ENCODE measurements at places on chromosomes 6 and 20.

GRCh38 chr6:13383328-13384163 lies 55.2 kb upstream of the TBC1D7 start:
- no peak for DNase-seq

DNA sequence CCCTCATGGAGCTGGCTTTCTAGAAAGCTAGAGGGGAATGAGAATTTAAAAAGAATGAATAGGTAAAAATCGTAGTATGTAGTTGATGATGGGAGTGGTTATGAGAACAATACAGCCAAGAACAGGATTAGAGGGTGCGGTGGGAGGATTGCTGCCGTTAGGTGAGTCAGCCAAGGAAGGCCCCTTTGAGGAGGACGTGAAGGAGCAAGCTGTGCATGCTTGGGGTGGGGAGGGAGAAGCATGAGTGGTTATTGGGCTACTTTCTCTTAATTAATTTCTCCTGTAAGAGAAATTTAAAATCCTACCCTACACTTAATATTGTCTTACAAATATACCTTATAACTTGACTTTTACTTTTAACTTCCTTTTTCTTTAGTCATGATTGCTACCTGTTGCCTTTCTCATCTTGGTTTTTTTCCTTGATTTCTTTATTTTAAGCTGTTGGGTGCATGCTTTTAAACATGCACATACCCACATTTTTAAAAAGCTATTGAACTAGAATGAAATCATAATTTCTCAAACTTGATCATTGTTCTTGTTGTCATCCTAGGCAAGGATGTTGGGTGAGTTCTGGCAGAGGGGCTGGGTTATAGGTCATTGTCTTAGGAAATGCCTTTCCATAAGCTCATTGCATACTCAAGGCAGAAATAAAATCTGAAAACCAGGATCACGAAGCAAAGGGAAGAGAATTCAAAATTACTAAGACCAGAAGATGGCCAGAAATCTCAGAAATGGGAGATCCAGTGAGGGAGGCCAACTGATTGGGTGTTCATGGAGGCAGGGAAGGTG lies 114.5 kb downstream of the TCP11 start:
- DNase-seq, result no peak

GRCh38 chr6:13177664-13178063 lies 150.7 kb downstream of the TBC1D7 start:
- no peak for DNase-seq

DNA sequence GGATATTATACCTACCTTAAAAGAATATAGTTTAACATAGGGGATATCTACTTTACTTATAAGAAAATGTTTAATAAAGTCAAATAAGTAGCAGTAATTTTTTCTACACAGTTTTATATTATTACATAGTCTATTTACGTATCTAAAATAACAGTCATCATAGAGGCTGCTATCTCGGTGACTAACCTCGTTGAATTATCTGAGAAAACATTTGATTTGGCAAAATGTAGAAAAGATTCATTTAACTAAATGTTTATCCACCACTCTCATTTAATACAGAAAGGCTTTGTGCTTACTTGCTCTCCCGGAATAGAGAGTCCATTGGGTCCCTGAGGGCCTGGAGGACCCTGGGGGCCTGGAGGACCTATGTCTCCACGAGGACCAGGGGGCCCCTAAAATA lies 103.6 kb downstream of the COL12A1 start:
- DNase-seq, result no peak

DNA sequence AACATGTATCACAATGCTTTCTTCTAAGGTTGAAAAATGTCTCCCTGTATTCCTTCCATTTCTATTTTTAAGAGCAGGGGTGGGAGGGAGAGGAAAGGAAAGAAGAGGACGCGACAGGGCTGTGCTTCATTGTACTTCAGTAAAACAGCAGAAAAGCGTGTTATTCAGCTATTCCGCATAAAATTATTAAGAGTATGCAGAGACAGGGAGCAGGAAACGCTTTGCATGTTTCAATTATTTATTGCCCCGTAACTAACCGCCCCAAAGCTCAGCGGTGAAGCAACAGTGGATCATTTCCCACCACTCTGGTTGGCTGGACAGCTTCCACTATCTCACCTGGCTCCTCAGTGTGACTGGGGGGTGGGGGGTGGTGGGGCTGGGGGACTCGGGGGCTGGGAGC lies 188.9 kb downstream of the TTLL2 start:
- no peak for DNase-seq

- DNase-seq, result no peak
Observed at GRCh38 chr20:24753130-24753529, 195.9 kb upstream of the CST7 start.

All from T-helper 9 cell (primary cell).